ENCODE measurements at places on chromosomes 4 and X.

GRCh38 chrX:29666366-29666765, 549.0 kb upstream of the MAGEB2 start:
- DNase-seq, result peak; percentile 26

DNA sequence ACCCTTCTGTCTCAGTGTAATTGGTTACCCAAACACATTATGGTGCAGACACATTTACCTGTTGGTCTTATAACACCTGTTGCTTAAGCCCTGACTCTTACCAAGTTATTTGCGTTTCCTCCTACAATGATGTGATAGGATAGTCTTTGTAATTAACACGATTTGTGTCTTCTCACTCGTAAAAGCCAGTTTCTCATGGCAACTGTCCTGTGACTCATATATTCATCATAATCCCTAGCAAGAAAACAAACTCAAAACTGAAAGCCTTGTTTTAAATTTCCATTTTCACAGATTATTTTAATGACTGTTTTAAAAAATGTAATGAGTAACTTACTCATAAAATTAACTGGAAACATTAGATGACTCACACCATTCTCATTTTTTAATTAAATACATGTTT, 495.2 kb downstream of the NLGN4X start:
- no peak for DNase-seq

DNA sequence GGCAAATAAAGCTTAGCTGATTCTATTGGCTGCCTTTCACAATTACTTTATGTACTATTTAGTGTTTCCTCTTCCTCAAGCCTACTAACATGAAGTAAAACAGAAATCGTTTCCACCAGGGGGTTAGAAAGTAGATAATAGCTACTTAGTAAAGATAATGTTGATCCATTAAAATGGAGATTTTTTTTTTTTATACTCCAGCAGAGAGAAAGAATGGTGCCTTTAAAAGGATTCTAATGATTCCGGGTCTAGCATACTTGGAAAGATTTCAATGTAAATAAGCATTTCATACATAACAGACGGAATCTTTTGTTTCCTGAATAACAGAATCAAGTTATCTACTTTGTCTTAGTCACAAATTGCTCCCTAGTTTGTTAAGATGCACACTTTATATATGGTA, 37.1 kb downstream of the GK start:
- peak; percentile 7 for DNase-seq

DNA sequence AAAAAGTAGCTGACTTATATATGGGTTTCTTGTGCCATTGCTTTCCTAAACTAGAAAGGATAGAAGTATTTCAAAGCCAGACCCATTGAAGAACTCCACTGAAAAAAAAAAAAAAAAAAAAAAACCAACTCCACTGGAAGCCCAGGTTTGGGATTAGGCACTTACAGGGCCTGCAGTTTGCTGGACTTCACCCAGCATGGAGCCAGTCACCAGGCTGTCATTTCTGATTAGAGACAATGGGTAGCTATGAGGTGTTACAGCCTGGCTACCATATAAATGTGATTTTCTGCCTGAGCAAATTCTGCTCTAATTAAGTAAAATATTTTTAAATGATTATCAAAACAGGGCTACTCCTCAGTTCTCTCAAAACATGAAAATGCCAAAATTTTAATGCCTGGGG, 49.5 kb downstream of the HS6ST2 start:
- no peak for DNase-seq

- peak; percentile 83 for DNase-seq
These were observed 39.2 kb downstream of the COPS4 start for GRCh38 chr4:83074086-83074704.

DNA sequence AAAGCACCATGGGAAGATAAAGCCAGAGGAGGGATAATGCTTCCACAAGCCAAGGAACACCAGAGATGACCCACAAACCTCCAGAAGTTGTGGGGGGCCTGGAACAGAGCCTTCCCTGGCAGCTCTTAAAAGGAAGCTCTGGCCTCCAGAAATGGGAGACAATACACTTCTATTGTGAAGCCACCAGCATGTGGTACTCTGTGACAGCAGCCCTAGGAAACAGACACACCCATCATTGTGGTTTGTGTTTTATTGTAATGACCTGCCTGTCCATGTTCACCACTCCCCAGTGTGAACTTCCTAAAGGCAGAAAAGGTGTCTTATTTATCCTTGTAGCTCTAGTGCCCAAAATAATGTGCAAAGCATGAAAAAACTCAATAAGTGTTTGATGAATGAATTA, 264.1 kb upstream of the GATB start:
- no peak for DNase-seq

DNA sequence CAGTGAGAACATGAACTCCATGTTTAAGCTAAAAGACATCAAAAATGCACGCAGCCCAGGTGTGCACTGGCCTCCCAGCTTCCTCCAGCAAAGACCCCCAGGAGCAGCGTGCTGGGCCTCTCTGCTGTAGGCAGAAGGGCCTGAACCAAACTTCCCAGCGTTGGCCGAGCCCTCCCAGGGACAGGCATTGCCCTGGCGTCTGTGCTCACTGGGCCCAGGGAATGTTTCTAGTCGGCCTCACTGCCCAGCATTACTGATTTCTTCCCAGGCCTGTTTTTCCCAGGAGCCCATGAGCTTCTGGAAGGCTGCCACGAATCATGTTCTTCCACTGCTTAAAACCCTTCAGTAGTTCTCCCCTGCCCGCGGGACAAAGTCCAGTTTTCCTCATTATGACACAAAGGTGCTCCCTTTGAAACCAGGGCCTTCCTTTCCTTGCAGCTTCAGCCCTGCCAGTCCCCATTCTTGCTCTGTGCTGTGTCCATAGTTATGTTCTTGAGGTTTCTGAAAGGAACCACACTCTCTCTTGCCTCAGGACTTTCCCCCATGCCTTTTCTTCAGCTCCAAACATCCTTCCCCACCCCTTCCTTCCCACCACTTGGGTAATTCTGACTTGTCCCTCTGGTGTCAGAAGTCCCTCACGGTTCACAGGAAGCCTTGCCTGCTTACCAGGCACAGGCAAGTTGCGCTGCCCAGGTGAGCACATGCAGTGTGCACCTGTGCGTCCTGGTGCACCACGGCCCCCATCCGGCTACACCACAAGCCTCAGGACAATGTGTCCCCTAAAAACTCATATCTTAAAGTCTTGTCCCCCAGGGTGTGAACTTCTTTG, 93.4 kb upstream of the ENPP6 start:
- DNase-seq, result no peak

- no peak for DNase-seq
These were observed 139.2 kb downstream of the PPP3CA start for GRCh38 chr4:101208171-101208570.

GRCh38 chrX:123083924-123084323, 100.2 kb upstream of the GRIA3 start:
- peak; percentile 36 for DNase-seq

DNA sequence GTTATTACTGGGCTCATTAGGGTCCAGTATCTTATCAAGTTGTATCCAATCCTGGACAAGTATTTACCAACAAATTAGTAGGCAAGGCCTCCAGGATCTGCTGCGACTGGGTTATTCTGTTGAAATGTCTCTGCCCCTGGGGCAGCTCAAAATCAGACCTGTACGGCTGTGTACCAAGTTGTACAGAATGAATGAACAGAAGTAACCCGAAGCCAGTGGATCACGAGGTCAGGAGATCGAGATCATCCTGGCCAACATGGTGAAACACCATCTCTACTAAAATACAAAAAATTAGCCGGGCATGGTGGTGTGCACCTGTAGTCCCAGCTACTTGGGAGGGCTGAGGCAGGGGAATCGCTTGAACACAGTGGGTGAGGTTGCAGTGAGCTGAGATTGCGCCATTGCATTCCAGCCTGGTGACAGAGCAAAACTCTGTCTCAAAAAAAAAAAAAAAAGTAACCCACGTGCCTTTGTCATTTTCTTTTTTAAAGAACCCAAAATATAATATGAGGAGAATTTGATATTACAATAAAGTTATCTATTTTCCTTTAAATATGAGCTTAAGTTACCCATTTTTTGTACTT, 127.3 kb downstream of the CBR4 start:
- peak; percentile 68 for DNase-seq

GRCh38 chr4:118120120-118120760, 86.0 kb downstream of the NDST3 start:
- DNase-seq, result no peak

- no peak for DNase-seq
These were observed 870.2 kb downstream of the C4orf33 start for GRCh38 chr4:129966175-129966574.

- peak; percentile 32 for DNase-seq
These were observed 126.9 kb downstream of the CBLL2 start for GRCh38 chrX:22399437-22400192.

DNA sequence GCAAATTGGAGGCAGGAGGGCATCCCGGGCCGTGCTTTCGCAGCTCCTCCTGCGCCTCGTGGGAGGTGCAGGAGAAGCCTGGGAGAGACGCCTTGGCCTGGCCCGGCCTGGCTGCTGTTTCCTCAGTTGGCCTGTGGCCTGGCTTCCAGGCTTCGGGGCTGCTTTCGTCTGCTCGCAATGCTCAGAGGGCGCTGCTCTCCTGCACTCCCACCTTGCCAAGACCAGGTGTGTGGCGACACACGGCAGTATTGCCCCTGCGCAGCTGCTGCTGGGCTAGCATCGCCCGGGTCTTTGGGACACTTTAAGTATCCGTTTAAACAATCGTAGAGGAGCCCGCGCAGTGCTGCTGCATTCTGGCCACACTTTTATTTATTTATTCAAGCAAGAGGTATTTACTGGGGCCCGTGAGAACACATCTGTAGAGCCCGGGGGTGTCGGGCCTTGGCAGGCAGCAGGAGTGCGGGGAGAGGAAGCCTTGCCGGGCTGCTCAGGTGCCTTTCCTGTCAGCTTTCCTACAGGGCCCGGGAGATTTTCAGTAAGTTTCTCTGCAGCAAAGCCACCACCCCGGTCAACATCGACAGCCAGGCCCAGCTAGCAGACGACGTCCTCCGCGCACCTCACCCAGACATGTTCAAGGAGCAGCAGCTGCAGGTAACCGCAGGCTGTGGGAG, 26.2 kb upstream of the HGFAC start:
- DNase-seq, result no peak

DNA sequence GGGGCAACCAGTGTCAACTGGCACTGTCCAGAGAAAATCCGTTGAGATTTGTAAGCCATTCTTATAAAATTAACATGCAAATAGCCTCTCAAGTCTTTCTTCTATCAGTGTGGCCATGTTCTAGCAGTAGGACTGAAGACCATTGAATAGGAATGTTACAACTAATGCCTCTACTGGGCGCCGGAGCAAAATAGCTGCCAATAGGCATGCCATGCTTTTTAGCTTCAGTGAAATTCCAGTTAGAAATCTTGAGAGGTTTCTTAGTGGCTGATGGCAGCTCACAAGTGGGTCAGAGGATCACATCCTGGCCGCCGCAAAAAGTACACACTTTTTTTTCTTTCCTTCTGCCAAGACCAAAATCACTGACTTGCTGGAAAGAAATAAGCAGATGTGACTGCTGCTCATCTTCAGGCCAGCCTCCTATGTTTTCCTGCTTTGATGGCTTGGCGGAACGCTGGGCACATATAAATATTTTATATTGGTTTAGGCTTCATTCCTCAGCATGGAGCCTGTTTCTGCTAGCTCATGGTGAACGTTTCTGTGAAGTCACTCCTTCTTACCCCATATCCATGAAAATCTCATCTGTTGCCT, 293.1 kb downstream of the TENM3 start:
- no peak for DNase-seq

DNA sequence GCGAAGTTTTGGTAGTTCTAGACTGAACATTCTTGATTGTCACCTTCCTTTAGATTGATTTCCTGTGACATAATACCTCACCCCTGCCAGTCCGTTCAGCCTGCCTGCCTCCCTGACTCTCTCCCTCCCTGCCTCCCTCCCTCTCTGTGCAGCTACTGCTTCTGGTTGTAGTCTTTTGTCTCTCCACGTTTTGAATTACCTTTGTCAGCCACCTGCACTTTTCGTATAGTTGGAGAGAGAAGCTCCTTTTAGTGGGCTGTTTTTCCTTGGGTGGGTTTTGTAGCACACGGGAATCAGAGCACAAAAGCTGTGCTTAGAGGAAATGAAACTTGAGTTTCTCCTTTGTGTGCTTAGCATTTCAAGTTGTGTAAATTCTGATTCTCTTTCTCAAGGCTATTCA, 32.6 kb upstream of the MSMO1 start:
- DNase-seq, result no peak

- DNase-seq, result no peak
These were observed 54.9 kb upstream of the STX18 start for GRCh38 chr4:4596720-4597119.

GRCh38 chrX:1700757-1701156, 85.9 kb downstream of the ASMT start:
- no peak for DNase-seq

DNA sequence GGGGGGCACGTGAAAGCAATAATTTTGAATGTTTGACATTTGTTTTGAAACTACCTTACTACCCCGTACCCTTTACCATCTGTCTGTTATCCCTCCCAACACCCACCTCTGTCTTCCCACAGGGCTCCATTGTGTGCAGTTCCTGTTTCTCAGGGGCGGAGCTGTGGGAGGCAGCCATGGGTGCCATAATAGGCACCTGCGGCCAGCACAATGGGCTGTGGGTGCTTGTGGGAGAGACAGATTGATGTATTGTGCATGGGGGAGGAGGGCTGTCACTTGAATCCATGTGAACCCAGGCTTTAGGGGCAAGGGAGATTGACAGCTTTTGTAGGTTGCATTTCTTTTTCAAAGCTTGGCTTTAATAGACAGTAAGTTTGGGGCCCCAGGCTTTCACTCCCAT, 122.6 kb upstream of the CXorf66 start:
- no peak for DNase-seq

GRCh38 chr4:29588617-29589016, 1131.6 kb upstream of the PCDH7 start:
- DNase-seq, result no peak

DNA sequence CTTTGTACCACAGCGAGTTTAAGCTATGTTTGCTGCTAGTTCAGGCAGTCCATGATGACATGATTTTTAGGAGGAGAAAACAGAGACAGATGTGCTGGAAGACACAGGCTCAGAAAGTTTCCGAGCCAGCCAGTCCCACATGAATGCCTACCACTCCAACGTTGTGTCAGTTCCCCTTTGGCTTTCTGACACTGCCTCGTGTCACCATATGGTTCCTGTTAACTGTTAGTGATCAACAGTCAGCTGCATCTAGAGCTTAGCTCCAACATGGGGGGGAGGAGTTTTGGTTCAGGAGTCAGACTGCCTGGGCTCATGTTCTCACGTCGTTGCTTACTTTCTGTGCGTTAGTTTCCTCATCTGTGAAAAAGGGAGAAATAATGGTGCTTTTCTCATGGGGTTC, 343.7 kb downstream of the MID1IP1 start:
- peak; percentile 21 for DNase-seq

DNA sequence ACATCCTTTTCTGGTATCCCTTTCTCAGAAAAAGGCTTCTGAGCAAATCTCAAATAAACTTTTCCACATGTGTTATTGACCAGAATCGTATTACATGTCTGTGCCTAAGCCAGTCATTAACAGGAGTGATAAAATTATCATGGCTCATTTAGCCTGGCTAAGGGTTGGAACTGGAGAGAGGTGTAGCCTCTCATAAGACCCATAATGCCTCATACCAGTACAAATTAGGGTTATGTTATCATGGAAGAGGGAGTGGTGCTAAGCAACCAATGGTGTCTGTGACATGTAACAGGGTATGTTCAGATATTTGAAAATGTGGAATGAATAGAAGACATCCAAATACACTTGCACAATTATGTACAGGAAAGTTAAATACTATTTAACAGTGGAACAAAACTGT, 99.6 kb upstream of the CCDC160 start:
- no peak for DNase-seq

- no peak for DNase-seq
These were observed 33.2 kb downstream of the ARHGAP10 start for GRCh38 chr4:147765121-147765529.
